ENCODE measurements at places on chromosomes 1 and 21.

DNA sequence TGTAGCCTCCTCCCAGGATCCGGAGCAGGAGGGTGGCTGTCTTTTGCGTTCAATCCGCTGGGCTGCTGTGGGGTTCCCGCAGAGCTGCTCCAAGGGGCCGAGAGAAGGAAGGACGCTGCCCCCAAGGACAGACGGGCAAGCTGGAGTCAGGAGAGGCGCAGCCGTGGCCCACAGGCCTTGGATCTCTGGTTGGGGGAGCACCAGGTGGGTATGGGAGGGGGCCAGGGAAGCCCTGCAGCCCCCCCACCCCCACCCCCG is 15.9 kb upstream of the SKI start:
- DNase-seq, result no peak

GRCh38 chr21:14876524-14876840 is 188.3 kb downstream of the NRIP1 start:
- no peak for DNase-seq

GRCh38 chr21:38790961-38791360 is 14.8 kb upstream of the ETS2 start:
- no peak for DNase-seq

DNA sequence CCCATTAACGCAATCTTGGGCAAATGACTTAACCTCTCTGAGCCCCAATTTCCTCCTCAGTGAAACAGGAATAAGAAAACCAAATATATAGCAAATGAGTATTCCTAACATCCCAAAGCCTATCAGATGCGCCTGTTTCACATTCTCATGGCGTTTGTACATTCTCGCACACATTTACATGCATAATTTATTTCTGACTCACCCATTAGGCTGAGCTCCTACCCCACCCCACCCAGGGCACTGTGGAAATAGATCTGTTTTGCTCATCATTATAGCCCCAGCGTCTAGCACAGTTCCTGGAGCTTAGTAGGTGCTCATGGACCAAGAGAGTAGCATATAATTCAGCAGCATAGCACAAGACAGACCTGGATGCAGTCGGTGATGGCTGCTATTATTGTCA is 146.1 kb upstream of the VANGL1 start:
- no peak for DNase-seq

DNA sequence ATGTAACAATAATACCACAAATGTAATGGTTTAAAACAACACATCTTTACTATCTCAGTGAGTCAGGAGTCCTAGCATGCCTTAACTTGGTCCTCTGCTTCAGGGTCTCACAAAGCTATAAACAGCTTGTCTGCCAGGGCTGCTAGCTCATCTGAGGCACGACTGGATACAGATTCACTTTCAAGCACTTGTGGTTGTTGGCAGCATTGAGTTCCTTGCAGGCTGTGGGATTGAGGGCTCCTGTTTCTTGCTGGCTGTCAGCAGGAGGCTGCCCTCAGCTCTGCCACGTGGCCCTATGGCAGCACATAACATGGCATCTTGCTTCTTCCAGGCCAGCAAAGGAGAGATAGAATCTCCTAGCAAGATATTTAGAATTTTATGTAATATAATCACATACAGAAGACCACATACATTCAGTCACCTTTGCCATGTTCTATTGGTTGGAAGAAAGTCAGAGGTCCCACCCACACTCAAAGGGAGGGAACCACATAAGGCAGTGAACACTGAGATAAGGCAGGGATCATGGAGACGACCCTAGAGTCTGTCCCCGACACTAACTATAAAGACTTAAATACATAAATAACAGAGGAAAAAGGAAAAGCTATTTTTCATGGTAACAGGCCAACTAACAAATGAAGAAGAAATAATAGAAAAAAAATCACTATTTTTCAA is 18.9 kb upstream of the IPP start:
- no peak for DNase-seq

DNA sequence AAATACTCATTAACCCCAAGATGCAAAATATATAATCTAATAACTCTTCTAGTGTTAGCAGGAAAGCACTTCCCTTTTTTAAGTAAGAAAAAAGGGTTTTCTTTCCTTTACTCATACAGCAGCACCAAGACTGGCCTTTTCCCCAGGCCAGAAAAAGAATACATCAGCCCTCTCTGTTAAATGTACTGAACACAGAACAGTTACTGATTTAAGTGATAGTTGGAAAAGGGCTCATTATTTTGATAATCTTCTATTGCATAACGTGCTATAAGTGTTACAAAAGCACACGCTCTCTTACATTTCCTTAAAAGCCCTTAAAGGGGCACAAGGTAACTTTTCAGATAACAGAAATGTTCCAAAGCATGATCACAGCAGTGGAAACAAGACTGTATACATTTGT is 142.9 kb downstream of the TIAM1 start:
- no peak for DNase-seq

All from SIG-M5 (cell line).